ENCODE measurements at places on chromosomes 7 and 10.

GRCh38 chr10:131155876-131156230 is 155.7 kb downstream of the TCERG1L start:
- DNase-seq = no peak

- DNase-seq = no peak
These were observed 17.7 kb downstream of the FRG2B start for GRCh38 chr10:133608855-133609254.

- no peak for DNase-seq
These were observed 56.1 kb upstream of the SH2B2 start for GRCh38 chr7:102230593-102230992.

GRCh38 chr7:123432601-123433000 is 101.8 kb downstream of the IQUB start:
- no peak for DNase-seq

DNA sequence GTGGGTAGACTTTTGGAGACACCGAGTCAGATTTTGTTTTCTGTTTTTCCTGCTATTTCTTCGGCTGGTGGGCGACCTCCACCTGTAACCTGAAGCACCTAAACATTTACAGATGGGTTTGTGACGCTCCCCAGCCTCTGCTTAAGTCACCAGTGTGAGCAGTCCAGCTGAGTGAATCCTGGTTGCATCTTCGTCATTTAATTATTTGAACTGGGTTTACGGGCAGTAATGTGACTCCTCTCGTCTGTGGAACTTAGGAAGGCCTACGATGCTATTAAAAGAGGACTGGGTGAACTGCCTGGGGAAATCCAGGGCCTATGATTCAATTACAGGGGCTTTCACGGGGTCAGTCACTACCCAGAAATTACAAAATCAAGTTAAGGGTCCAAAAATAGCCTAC is 52.5 kb downstream of the WNT2 start:
- no peak for DNase-seq

GRCh38 chr10:88687853-88688467 is 18.1 kb upstream of the LIPK start:
- DNase-seq = no peak

- DNase-seq = no peak
These were observed 364.2 kb downstream of the GLRX3 start for GRCh38 chr10:130500261-130501000.

DNA sequence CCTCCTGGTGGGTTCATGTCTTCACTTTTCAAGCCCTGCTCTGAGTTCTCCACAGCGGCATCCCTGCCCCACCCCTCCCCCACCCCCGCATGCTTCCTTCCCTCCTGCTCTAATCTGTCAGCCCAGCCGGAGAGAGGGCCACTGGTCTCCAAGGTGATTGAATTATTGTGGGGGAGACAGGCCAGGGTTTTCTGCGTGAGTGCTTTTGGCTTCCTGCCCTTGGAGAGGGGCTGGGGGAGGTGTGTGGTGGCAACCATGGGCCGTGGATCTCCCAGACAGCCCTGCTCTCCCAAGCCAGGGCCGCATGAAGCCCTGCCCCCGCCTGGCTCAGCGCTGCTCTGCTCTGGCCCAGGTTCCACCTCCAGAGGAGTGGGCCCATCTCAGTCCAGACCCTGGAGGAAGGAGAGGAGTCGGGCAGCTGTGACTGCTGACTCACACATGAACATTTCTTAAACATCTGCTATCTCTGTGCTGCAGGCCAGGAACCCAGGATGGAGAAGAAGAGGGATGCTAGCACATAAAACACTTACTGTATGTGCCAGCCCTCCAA is 109.9 kb downstream of the ZMIZ1 start:
- DNase-seq = no peak

GRCh38 chr7:157736341-157736740 is 399.5 kb downstream of the DNAJB6 start:
- DNase-seq = no peak

DNA sequence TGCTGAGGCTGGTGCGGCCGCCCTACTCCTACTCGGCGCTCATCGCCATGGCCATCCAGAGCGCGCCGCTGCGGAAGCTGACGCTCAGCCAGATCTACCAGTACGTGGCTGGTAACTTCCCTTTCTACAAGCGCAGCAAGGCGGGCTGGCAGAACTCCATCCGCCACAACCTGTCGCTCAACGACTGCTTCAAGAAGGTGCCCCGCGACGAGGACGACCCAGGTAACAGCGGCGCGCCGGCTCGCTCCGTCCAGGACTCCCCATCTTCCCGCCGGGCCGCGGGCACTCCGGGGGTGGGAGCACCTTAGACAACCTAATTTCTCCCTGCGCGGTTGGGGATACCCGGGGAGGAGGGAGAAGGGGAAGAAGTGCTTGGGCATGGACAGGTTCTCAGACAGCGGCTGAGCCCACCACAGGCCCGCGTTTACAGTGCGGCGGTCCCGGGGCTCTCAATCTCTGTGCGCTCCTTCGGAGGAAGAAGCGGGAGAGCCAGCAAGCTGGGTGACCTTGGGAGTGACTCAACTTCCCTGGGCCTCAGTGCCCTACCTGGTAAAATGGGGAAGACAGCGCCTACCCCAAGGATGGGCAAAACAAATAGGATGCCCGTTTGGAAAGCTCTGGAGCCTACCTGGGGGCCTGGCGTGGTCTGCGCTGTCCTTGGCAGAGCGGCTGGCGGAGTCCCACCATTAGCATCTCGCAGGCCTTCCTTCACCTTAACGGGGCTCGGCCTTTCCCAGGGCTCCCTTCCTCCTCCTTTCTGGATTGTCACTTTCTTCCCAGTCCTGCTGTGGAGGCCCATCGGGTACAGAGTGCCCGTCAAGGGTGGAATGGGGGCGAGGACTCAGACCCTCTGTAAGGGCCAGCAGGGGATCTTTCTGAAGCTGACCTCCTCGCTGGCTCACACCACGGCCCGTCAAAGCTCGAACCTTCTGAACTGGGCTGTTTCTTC is 852 bp downstream of the FOXI2 start:
- no peak for DNase-seq

DNA sequence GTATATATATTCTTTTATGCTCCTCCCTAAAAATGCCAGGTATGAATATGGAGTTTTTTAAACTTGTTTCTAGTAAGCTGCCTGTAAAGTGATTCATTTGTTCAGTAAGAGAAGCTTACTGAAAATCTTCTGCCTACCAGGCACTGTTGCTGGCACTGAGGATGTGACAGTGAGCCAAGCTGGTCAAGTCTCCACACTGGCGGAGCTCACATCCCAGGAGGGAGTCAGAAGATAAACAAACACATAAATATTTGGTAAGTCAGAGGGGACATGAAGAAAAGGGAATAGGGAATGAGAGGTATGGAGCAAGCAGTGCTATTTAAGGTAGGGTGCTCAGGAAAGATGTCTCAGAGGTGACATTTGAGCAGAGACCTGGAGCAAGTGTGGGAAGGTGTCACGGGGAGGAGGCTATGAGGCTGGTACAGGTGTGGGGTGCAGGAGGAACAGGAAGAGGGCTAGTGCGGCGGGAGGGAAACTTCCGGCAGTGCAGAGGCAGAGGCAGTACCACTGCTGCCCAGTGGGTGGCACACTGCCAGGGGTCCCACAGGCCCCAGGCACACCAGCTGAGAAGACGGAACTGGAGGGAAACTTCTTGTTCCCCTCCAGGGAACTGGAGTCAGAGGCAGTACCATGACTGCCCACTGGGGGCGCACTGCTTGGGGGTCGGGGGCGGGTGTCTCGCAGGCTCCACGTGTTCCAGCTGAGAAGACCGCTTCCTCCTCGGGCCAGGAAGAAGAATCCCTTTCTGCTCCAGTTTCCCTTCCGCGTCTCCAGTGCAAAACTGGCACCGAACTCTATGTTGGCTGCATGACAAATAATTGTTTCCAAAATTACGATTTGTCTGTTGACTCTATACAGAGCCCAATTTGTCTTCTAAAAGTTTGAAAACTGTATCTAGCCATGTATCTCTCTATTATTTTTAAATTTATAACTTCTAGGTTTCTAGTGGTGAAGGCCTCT is 161.0 kb downstream of the TEX36 start:
- DNase-seq = no peak

DNA sequence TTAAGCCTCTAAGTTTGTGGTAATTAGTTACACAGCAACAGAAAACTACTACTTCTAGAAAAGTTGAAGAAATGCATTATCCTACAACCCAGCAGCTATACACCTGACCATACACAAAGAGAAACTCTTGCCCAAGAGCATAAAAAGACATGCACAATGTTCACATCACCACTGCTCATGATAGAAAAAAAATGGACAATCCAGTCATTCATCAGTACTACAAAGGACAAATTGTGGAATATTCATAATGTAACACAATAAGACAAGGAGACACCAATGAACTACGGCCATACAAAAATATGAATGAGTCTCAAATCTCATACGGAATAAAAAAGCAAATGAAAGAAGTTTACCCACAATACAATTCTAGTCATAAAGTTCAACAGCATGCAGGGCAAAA is 87.4 kb downstream of the ZFAND4 start:
- no peak for DNase-seq

DNA sequence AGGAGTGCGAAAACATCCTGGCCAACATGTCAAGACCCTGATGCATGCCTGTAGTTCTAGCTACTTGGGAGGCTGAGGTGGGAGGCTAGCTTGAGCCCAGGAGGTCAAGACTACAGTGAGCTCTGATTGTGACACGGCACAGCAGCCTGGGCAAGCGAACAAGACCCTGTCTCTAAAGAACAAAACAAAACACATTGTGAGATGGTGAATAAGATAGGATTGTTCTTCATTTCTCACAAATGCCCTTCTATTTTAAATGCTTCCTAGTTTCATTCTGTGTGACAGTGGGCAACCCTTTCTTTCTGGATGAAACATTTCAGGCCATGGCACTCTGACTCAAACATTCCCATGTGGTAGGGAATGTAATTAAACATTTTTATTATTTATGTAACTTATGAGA is 13.5 kb downstream of the EFCAB10 start:
- no peak for DNase-seq

DNA sequence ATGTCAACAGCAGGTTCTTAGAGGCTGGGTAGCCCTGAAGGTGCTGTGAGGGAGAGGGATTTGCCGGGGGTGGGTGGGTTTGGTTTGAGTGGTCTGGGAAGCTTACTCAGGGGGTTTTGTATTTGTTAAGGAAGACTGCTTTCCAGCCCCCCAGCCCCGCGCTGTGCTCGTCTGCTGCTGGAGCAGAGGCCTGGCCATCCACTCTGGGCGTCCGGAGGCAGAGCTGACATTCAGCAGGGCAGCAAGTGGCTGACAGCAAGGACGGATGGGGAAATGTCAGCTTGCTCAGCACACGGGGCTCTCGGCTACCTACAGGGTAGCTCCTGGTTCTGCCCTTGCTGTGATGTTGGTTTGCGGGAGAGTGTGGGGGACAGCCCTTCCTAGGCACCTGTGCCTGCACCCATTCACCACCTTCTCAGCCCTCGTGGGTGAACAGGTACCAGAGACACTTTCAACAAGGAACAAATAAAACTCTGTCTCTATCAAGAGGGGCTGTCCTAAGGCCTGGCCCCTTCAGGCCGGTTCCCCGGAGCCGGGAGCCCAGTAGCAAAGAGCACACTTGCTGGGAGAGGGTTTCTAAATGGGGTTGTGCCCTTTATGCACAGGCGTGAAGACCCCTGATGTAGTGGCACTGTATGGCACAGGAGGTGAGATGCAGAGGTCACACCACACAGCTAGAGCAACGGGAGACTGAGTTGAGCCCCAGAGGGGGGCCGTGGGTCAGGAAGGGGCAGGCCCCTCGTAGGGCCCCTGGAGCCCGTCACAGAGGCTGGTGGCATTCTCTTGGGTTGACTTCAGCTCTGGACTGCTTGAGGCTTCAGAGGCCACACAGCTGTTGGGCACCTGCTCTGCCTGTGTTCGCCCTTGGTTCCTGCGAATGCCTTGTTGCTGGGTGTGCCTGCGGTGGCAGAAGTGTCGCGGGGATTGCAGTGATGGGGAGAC is 72.2 kb upstream of the SHH start:
- no peak for DNase-seq

DNA sequence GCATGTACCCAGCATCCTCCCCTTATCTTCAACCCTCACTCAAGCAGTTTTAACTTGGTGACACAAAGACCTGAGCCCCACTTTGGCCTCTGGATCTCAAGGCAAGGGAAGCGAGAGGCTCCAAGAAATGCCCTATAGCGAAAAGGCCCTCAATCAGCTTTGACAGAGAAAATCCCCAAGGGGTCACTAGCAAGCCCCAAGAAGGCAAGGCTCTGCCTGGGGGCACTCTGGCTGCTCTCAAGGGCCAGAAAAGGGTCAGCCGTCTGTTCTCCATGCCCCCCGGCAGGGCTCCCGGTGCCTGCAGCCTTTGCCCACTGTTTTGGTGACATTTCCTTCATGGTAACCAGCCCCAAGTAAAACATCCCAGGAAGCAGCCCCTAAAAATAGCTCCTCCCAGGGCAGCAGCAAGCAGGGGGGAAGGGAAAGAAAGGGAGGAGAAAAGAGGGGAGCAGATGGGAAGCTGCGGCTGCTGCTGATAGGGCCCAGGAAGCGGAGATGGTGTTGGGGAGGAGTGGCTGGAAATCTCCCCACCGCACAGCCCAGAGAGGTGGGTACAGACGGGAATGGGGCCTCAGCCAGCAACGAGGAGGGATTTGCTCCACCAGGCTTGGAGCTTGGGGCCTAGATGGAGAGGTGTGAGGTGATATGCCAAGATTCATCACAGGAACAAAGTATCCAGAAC is 7.1 kb downstream of the CAMK2G start:
- no peak for DNase-seq

- DNase-seq = no peak
These were observed 129.7 kb downstream of the MARCHF5 start for GRCh38 chr10:92420546-92421275.

GRCh38 chr7:32036557-32036956 is 33.6 kb downstream of the PDE1C start:
- DNase-seq = no peak

DNA sequence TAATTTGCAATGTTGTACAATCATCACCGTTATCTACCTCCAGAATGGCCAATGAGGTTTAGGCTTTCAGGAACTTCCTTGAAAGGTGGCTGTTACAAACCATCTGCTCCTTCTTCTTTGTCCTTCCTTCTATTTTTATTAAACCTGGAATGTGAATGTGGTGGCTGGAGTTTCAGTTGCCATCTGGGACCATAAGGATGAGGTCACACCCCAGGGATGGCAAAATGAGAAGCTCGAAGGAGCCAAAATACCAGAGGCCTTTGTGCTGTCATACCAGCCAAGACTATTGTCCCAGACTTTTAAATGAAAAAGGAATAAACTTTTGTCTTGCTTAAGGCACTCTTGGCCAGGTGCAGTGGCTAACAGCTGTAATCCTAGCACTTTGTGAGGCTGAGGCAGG is 30.9 kb upstream of the LMTK2 start:
- DNase-seq = no peak

GRCh38 chr7:159107161-159107892 is 37.3 kb downstream of the VIPR2 start:
- no peak for DNase-seq

GRCh38 chr7:80136261-80137055 is 1.8 kb downstream of the GNAI1 start:
- DNase-seq = no peak

DNA sequence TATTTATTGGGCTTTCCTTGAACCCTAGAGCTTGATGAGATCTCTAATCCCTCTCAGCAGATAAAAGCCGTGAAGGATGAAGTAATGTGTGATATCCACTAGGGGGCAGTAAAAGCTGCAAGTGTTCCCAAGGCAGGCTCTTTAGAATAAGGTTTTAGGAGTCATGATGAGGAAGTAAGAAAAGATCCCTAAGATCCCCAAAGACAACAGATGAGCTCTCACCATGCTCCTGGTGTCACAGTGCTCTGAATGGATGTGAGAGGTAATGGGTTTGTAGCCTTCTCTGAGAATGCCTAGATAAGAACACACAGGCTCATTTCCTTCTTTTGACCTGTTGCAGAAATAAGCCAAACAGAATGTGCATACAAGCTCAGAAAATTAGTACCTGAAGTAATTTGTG is 70.4 kb upstream of the ITPRID1 start:
- DNase-seq = no peak

- no peak for DNase-seq
These were observed 239.7 kb downstream of the FANK1 start for GRCh38 chr10:126135941-126136595.

- no peak for DNase-seq
These were observed 194.5 kb upstream of the AHR start for GRCh38 chr7:17103984-17104383.

Data from stimulated activated CD8-positive, alpha-beta memory T cell treated with anti-CD3 and anti-CD28 coated beads, Interleukin-4, amount 100 ng/mL, for 1 hour (primary cell).